ENCODE measurements at places on chromosomes 1 and 21. TPM values are rescaled to one million over a fixed set of nuclear protein-coding genes. Genes with fewer than 3 reads are reported as not detected.

Gene SGIP1
- 0.05 TPM for total RNA-seq

Gene OR2L13
- not detected for total RNA-seq

Gene C1orf87
- total RNA-seq = not detected

Gene OMA1
- total RNA-seq = 15.5 TPM

Gene TMEM82
- not detected for total RNA-seq

Gene SPRR2E
- not detected for total RNA-seq

Gene AIM2
- total RNA-seq = not detected

Gene ATP1A1
- total RNA-seq = 199 TPM
